CD4-positive, alpha-beta T cell treated with Interleukin-2 at 100 ng/mL for 4 hours (primary cell): ENCODE measurements at places on chromosomes 2 and 18.

DNA sequence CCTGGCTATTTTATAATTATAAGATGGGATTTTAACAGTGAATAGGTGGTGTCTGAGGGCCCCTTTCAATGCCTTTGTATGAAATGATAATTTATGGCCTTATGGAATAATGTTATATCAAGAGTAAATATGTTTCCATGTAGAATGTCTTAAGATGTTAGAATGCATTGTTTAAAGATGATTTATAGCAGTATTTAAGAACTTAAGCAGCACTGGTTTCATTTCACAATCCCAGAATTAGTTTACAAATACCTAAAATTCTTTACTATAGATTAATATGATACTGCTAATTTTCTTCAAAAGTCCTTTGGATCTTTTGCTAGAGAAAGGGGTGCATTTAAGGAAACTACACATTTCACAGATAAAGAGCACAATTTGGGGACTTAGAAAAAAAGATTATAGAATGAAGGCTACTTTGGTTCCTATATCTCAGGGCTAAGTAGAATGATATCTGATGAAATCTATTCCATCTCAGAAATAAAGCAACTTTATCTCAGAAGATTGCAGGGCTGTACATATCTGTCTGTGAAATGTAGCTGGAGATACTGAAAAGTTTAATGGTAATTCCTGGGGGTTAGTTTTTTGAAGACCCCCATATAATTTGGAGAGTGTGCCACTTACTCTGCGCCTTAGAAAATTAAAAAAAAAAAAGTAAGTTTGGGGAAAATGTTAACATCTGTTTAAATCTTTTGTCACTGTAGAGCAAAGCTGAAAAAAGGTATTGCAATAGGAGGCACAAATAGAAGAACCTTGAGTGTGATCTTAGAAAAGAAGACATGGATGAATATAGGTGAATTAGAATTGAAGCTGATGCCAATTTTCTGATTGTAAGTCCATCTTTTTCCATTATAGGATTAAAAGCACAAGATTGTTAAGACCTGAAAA is 123.4 kb downstream of the GULP1 start:
- no peak for DNase-seq

DNA sequence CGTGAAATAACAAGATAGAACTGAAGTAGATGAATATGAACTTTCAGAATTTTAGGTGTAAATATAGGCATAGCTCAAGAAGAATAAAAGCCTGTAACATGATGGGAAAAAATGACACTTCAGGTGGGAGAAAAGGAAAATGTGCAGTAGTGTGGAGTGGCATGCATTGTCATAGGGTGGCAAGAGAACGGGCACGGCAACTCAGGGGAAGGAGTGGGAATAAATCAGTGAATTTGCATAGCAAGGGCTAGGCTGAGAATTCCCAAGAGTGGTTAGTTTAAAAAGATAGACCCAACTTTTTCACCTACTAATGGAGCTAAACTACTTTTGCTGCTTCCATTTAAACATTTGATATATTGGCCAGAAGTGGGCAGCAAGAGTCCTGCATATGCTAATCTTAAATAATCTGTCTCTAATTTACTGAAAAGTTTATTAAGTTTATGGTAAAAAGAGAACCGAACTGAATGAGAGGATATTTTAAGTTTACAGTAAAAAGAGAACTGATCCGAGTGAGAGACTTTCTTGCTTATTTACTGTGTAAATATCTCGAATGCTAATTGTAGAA is 228.1 kb downstream of the CTNNA2 start:
- DNase-seq, result no peak

DNA sequence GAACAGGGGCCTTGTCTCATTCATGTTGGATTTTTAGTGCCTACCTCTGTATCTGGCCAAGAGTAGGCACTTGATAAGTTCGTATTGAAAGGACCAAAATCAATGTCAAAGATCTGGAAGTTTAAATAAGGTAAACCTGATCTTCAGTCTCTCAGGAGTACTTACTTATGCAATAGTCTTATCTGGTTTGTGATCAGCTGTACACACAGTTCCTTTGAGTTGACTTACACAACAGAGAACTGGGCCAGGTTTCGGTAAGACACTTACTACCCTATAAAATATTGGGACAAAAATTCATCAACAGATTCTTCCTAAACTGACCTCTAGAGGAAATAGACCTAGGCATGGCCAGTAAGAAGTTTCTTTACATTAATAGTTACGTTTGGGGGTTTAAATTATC is 113.6 kb upstream of the NXPH2 start:
- no peak for DNase-seq

DNA sequence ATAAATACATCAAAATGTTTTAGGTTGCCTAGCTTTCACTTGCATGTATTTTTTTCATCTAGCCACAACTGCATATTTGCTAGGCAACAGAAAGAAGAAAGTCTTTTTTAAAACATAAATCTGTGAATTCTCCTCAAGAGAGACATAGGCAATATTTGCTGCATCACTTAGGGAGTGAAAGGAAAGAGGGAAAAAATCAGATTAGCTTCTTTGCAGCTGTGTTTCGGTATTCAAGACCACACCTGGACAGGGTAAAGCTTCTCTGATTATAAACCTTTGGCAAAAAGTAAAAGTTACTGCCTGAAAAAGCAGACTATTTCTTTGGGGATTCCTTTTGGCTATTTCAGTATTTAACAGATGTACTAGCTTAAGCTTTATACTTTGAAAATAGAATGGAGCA is 280.9 kb upstream of the ZSWIM2 start:
- DNase-seq, result no peak

DNA sequence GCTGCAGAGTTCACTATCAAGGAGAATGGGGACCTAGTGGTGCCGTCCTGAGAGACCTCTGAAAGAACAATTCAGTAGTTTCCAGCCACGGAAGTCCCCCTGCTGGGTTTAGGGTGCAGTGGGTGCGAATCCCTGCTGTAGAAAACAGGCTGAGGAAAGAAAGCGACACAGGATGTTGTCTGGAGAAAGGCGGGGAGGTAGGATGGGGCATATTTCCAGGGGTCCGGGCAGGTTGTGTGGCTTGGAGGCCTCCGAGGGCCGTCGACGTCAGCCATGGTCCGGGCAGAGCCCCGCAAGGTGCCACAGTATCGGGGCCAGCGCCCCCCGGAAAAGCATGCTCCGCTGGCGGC is 807 bp upstream of the CREB1 start:
- DNase-seq, result peak; percentile 73

DNA sequence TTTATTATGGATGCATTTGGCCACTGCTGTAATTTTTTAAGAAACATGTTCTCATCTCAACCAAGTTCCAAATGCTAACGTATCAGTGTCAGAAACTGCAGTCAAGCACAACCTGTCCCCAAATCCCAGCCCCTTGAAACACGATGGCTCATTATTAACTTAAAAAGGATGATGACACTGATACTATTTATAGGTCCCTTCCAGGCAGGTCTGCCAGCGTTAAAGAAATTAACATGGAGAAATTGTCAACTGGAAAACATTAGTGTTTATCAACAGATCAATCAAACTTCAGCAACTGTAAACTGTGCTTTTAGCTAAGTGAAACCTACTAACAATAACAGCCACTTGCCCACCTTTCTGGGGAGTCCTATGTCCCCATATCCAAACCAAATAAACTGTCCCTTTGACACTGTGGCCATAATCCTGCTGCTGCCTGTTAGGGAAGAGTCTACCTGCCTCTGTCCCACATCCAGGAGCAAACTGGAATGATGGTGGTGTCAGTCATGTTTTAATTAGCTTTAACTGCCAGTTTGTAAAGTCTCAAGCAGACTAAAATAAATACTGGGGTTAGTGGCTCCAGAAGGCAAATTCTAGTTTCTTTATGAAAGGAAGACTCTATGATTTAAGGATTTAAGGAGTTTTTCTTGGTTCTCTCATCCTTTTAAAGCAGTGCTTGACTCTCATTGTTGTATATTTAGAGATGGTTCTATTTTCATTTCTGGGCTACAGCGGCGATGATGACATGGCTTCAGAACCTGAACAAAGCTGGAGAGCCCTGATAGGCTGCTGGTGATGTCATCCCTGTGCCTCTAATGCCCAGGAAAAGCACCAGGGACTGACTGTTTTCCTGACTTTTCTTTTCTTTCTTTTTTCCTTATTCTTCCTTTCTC is 583.6 kb upstream of the PIK3C3 start:
- no peak for DNase-seq

- no peak for DNase-seq
Measured at GRCh38 chr2:16218161-16218560, 277.8 kb downstream of the MYCN start.
